Tracheal epithelial cell (primary cell): ENCODE measurements at places on chromosomes 11 and 22. TPM values are rescaled to one million over a fixed set of nuclear protein-coding genes. Genes with fewer than 3 reads are reported as not detected.

CXCR5 gene
- total RNA-seq, result under 0.01 TPM in 1 of 2 replicates, not detected in the other

MMP3 gene
- 1.2 TPM in 1 of 2 replicates, not detected in the other for total RNA-seq

PTS gene
- 55.2 and 68.8 TPM in 2 replicates for total RNA-seq

ZBED5 gene
- total RNA-seq, result 11.3 and 27.5 TPM in 2 replicates

RAG1 gene
- 1.7 and 1.9 TPM in 2 replicates for total RNA-seq
